CD4-positive, alpha-beta T cell treated with Interleukin-17A for 4 hours (primary cell): ENCODE measurements at places on chromosomes 2 and 18.

DNA sequence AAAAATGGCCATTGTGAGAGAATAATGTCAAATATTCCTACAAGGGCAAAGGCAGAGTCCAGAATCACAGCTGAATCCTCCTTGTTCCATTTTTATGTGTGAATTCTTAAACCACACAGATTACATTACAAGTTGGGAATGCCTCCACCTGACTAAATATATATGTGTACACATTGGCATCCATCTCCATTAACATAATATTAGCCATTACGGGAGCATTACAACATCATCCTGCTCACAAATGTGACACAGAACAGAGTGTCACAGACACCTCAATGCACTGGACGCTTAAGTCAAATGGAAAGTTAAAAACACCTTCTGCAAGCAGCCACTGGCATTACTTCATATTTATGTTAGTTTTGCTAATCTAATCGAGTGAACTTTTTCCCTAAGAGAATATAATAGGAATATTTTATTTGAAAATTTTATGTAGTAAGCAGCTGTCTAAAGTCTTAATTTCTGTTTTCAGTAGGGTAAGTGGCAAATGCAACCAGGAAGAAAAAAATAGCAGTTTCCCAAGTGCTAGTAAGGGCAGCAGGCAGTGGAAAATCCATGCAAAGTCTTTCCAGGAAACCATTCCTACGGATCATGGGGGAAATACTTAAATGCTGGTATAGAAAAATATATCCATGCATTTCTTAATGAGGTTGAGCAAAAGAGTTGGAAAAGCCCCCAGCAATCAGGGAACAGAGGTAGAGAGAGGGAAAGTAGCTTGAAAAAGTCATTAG lies 255.6 kb downstream of the OSR1 start:
- DNase-seq: no peak

GRCh38 chr18:14221689-14222088 lies 89.5 kb upstream of the ZNF519 start:
- no peak for DNase-seq

DNA sequence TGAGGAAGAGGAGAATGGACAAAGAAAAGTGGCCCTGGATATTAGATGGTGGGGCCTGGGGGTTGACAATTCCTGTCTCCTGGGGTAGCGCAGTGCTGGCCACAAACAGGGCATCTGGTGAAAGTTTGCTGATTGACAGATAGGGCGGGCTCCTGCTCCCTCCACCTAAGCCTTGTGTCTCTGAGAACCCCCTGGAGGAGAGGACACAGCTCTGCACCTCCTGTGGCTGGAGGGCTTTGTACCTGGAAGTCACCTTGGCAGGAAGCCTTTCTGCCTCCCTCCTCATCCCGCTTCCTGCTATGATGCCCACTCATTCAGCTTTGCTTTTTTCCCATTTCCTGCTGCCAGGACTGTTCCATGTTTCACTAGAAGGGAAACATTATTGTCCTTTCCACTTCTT lies 72.4 kb downstream of the RHOB start:
- no peak for DNase-seq

DNA sequence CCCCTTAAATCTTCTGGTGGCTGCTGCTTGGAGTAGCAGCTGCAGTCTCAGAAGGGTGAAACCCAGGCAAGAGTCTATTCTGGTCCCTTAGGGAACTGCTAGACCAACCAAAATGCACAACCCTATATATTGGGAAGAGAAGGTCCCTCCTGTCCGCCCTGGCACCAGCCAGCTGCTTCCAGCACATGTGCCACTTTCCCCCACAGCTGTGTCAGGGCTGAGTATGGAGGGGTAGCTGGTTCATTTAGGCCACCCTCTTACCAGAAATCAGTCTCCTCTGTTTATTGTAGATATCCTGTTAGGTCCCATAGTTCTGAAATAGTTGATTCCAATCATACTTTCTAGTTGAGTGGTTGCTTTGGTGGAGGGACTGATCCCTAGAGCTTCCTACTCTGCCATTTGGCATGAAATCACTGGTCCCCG lies 68.9 kb downstream of the BIRC6 start:
- no peak for DNase-seq

- no peak for DNase-seq
These were observed 195.1 kb downstream of the TMEM247 start for GRCh38 chr2:46674488-46674887.
